ENCODE measurements at places on chromosomes 3 and 15.
A peak's percentile ranks its signal among the peaks of the same experiment; 100 is the strongest.

GRCh38 chr15:40796512-40796911 lies 10.4 kb upstream of the ZFYVE19 start:
- DNase-seq, result no peak

DNA sequence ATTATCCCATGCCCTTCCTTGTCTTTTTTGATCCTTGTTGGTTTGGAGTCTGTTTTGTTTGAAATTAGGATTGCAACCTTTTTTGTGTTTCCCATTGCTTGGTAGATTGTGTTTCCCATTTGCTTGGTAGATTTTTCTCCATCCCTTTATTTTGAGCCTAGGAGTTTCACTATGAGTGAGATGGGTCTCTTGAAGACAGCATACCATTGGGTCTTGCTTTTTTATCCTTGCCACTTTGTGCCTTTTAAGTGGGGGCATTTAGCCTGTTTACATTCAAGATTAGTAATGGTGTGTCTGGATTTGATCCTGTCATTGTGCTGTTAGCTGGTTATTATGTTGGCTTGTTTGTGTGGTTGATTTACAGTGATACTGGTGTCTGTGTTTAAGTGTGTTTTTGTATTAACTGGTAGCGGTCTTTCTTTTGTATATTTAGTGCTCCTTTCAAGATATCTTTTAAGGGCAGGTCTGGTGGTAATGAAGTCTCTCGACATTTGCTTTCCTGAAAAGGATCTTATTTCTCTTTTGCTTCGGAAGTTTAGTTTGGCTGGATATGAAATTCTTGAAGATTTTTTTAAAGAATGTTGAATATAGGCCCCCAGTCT lies 70.8 kb downstream of the AKAP13 start:
- no peak for DNase-seq

GRCh38 chr15:94722024-94722636 lies 490.8 kb downstream of the MCTP2 start:
- no peak for DNase-seq

GRCh38 chr3:63679186-63679585 lies 26.7 kb downstream of the SNTN start:
- no peak for DNase-seq

- peak; percentile 94 for DNase-seq
These were observed 32.1 kb downstream of the PTH1R start for GRCh38 chr3:46909535-46910161.

Data from adipocyte (in vitro differentiated cells).